Caudate nucleus (tissue), 63 donors: ENCODE measurements at places on chromosomes 4 and X.

GRCh38 chr4:182400081-182400480 lies 156.9 kb downstream of the TENM3 start:
- DNase-seq = no peak

GRCh38 chr4:138953961-138954371 lies 61.6 kb upstream of the NOCT start:
- DNase-seq = no peak

DNA sequence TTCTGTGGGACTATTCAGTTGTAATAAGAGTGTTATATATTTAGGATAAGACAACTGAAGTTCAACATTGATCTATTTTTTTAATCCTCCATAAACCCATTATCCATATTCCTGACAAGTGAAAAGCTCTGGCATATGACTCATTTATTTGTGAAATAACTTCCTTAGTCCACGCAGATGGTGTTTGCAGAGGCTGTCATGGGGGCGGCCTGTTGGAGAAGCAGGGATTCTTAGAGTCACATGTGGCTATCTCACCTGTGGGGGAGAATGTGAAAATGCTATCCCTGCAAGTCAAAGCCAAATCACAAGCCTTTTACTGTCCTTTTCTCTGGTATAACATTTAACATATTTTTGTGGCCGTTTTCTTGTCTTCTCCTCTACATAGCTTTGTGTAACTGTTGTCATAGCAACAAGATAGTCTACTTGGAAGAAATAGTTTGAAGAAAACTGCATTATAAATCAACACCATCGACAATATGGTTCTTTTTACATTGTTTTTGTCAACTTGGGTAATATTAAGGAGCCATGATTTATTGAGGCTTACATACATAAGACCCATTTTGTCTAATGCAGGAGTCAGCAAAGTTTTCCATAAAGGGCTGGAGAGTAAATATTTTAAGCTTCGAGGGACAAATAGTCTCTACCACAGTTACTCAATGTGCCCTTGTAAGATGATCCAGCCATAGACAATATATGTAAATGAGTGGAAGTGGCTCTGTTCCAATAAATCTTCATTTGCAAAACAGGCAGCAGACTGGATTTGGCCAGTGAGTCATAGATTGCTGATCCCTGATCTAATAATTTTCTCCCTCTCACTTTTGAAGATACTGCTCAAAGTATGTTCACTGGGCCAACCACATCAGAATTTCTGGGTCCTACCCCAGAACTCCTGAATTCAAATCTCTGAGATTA lies 395.0 kb downstream of the DTHD1 start:
- no peak for DNase-seq

GRCh38 chr4:39563346-39563847 lies 36.2 kb upstream of the UGDH start:
- no peak for DNase-seq

DNA sequence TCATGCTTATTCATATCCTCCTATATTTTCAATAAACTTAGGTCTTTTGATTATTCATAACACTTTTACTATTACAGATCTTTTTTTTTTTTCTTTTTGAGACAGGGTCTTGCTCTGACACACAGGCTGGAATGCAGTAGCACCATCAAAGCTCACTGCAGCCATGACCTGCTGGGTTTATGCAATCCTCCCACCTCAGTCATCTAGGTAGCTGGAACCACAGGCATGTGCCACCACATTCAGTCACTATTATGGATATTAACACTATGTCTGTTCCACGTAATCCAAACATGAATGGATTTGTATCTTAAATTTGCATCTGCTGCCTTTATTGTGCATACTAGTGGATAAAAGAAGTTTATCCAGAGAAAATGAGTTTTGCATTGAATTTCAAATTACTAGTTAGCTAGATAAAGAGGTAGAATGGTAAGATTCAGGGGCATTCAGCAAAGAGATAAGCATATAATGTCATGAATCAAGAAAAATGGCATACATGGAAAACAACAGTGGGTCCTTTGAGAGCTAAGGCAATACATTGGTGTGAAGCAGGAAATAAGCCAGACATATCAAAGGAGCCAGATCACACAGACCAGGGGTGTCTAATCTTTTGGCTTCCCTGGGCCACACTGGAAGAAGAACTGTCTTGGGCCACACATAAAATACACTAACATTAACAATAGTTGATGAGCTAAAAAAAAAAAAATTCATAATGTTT lies 13.9 kb downstream of the ANAPC10 start:
- DNase-seq = no peak

DNA sequence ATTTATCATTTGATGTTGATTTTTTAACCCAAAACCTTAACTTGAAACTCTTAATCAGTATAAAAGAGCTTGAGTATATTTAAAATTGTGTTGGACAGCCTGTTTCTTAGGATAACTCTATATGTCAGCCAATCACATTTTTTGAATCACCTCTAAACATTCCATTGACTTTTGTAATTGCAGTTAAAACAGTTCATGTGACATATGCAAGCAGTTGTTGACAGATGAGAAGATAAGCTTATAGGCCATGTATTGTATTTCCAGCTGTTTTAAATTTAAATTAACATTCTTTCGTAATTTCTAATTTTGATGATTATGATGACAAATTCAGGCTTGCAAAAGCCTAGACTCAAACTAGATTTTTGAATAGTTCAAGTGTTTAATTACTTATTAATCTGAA lies 17.4 kb downstream of the VEGFC start:
- no peak for DNase-seq

GRCh38 chrX:68822641-68823410 lies 6.0 kb upstream of the EFNB1 start:
- no peak for DNase-seq

- DNase-seq = no peak
These were observed 239.1 kb downstream of the RASL11B start for GRCh38 chr4:53101191-53101581.

- DNase-seq = no peak
These were observed 160.3 kb upstream of the GPC4 start for GRCh38 chrX:133575501-133576136.

- no peak for DNase-seq
These were observed 57.5 kb upstream of the SORCS2 start for GRCh38 chr4:7134737-7135388.

- DNase-seq = no peak
These were observed 150.4 kb downstream of the MGST2 start for GRCh38 chr4:139815778-139816601.

DNA sequence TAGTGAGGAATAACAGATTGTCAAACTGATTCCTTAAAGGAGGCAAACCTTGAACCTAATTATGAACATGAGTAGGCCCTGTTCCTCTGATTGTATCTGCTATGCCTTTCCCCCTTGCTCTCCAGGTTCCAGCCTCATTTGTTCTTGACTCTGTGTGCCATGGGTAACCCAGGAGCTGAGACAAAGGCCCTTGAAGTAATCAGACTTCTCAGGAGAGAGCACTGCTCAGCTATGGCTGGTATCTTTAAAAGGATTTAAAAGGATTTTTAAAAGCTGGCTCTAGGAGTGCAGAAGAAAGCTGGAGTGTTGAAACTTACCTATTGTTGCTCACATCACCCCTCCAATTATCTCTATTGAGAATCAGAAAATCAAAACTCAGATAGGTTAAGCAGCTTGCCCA lies 1565.5 kb upstream of the AGA start:
- DNase-seq = no peak

- no peak for DNase-seq
These were observed 26.4 kb downstream of the GAK start for GRCh38 chr4:905485-906338.

DNA sequence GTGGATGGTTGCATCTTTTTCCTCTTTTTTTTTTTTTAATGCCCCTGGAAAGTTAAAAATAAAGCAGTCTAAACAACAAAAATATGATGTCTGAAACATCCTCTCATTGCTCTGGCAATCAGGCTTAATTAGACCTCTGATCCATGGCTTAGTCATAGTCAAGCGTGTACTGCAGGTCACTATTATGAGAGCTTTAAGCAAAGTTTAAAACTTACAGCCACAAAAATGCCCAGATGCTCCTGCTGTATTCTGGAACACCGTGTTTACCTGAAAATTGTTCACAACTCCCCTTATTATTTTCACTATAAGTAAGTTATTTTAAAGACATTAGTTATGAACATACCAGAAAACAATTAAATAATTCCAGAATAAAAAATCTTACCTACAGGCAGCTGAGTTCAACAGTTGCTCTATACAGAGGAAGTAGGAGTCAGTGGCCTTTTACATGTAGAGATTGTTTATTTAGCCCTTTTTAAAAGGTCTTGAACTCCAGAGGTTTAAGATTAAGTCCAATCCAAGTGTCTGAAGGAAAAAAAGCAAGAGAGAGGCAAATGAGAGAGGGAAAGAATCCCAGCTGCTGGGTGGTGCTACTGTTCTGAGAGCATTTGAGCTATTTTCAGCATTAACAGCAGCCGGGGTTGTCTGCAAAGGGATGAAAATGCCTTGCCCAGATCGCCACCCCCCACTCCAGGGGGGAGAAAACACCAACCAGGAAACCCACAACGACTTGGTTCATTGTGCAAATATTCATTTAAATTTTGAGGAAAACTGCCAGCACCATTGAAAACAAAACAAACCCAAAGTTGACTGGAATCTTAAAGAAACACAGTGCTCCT lies 36.9 kb downstream of the SORBS2 start:
- no peak for DNase-seq

- no peak for DNase-seq
These were observed 24.9 kb downstream of the RHOH start for GRCh38 chr4:40221744-40222143.

GRCh38 chr4:181911420-181911819 lies 331.8 kb upstream of the TENM3 start:
- no peak for DNase-seq

DNA sequence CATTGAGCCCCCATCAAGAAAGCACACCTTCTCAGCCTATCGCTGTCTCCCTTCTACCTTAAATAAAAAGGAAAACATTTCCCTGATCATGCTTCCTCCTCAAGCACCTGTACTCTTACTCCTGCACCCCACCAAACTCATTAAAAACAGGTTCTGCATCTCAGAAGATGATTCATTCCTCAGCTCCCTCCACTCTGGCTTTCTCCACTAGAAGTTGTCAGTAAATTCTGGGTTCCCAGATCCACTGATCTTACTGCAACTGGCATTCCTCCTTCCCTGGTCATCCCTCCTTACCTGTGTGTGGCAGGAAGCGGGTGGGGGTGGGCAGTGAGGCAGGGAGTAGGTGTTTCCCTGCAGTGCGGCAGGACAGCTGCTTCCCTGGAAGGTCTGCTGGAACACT lies 108.8 kb downstream of the GPR143 start:
- DNase-seq = no peak

DNA sequence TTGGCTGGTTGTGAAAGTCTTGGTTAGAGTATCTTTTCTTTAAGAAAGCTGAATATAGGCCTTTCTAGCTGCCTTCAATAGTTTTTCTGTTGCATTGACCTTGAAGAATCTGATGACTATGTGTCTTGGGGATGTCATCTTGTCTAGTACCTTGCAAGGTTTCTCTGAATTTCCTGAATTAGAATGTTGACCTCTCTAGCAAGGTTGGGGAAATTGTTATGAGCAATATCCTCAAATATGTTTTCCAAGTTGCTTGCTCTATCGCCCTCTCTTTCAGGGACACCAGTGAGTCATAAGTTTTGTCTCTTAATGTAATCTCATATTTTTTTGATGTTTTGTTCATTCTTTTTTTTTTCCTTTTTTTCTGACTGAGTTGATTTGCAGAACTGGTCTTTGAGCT lies 194.7 kb downstream of the RAB28 start:
- DNase-seq = no peak

DNA sequence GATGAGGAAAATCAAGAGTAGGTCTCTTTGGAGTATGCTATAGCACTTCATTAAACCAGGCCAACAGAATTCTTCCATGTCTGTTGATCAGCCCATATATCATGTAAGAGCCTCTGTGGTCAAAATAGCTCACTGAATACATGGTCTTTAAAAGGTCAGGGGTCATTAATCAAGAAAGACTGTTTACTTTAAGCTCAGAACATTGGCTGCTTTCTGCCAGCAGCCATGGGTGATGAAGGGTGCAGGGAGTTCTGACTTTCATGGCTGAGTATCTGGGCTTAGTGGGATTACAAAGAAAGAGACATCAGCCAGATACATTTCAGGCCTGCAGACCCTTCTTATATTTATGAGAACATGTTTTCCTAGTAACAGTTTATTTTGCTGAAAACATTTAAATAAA lies 7.1 kb upstream of the C4orf54 start:
- no peak for DNase-seq

DNA sequence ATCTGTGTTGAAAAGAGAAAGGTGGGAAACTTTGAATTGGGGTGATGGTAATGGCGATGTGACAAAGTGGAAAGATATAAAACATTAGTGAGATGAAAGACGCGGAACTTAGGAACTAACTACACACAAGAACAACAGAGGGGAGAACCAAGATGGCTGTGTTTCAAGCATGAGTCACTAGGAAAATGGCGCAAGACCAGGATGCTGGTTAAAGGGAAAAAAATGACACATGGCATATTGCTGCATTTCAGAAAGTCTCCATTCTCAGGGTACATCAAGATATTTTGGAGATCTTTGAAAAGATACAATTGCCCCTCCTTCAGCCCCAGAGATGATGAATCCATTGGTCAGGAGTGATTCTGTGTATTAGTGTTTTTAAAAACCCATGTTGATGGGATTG lies 164.4 kb downstream of the FBXO8 start:
- no peak for DNase-seq

- DNase-seq = no peak
These were observed 31.8 kb downstream of the USP11 start for GRCh38 chrX:47264483-47265173.

GRCh38 chrX:17735406-17735805 lies 1.9 kb upstream of the SCML1 start:
- DNase-seq = no peak

- DNase-seq = no peak
These were observed 98.4 kb upstream of the TENM3 start for GRCh38 chr4:182144626-182145333.

- DNase-seq = no peak
These were observed 245.9 kb downstream of the IDS start for GRCh38 chrX:149259241-149259640.

- no peak for DNase-seq
These were observed 62.8 kb downstream of the UCHL1 start for GRCh38 chr4:41319553-41319952.

GRCh38 chr4:171042989-171043524 lies 770.1 kb upstream of the GALNTL6 start:
- DNase-seq = no peak

- no peak for DNase-seq
These were observed 36.8 kb upstream of the SPP1 start for GRCh38 chr4:87938746-87939145.

- no peak for DNase-seq
These were observed 57.4 kb upstream of the SLC6A14 start for GRCh38 chrX:116378961-116379360.

DNA sequence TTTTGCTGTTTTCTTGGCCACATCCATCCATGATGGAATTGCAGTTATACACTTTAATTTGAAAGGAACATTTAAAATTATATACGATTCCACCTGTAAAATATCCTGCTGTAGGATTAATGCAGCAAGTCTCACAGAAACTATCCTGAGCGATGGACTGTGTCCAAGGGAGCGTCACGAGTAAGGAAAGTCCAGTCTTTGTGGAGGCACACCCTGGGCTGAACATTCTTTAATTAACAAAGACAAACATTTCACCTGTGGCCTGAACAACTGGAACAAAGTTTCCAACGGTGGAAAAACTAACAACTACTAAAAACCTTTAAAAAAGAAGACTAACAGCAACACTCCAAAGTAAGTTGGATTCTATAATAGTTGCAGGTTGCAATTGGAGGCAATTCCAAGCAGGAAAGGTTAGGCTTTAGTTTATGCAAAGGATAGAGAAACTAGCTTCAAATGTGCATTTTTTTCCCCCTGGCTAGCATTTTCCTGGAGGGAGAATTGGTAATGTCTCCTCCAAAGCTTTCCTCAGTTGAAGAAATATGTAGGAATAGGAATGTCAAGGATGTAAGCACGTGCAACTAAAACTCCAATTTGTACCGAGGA lies 11.0 kb downstream of the EREG start:
- DNase-seq = no peak
